NCI-H146 (cell line): ENCODE measurements at places on chromosomes 6 and 20.

DNA sequence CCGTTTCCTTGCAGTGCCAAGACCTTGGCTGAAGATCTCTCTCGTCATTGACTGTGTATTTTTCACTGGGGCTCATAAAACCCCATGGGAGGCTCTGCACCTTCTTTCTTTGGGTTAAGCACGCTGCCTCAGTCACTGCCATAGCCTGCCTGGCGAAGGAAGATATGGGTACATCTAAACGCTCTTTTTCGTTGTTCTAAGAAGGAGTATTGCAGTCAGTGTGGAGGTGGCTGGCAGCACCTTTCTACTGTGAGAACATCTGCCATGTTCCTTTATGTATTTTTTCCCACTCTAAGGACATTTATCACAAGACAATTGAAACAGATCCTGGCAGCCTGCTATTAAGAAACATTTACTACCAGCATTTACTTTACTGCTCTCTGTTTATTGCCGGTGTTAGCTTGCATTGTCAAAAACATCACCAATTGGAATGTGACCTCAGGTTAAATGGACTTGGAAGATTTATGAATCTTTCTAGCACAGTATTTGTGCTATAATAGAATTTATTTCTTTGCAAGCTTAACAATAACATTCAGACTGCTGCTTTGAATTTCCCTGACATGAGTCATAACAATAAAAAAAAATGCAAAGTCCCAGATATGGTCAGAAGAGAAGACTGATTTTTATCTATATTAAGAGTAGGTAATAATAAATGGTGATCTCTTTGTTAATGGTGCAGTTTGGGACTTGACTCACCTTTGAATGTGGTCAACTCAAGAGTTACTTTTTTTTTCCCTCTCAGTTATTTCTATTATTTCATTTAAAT lies 62.2 kb upstream of the CLDN20 start:
- peak; percentile 48 for DNase-seq

DNA sequence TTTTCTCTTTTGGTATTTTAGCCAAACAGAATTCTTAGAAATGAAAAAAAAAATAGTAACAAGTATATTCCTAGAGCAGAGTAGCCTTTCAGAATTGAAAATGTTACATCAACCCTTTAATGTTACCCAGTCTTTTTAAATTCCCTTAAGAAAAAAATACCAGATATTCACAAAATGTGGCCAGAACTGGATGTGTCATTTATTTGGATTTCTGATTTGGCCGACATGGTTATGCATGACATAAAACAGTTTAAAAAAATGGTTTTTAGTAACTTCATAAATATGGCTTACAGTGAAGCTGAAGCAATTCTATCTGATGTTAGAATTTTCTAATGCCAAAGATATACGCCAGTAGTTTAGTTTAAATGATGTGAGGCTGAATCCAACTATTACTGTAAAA lies 112.0 kb downstream of the ATXN1 start:
- DNase-seq, result no peak

DNA sequence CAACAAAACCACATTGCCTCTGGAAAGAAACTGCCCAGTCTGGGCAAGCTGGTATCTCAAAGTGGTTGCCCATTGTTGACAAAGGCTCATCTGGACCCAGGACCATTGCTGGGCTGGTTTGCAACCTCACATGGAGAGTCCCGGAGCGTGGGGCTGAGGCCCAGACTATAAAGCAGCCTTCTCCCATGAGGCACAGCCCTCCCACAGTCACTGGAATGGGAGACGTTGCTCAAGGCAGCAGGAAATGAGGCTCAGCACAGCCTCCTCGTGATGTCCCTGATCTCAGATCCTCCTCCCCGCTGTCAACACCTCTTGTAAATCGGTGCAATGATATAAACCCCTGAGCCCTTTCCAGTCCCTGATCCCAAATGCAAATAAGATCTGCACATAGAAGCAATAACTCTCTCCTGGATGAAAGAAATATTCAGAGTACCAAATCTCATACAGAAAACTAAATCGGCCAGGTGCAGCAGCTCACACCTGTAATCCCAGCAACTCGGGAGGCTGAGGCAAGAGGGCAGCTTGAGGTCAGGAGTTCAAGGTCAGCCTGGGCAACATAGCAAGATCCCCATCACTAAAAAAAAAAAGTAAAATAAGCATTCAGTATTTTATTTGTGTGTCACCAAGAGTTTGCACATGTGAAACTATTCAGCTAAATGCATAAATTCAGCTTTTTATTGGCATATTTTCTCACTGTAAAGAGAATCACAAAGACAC lies 103.0 kb upstream of the RREB1 start:
- DNase-seq, result no peak

GRCh38 chr6:42403421-42403820 lies 48.3 kb downstream of the TRERF1 start:
- DNase-seq, result no peak

- no peak for DNase-seq
Observed at GRCh38 chr6:149289192-149289781, 28.2 kb upstream of the TAB2 start.

GRCh38 chr6:43740321-43740960 lies 29.6 kb upstream of the VEGFA start:
- DNase-seq, result no peak

- no peak for DNase-seq
Observed at GRCh38 chr6:10550764-10551163, 29.6 kb downstream of the GCNT2 start.

GRCh38 chr20:23023621-23024177 lies 11.4 kb upstream of the SSTR4 start:
- DNase-seq, result no peak

GRCh38 chr6:17998442-17998841 lies 11.0 kb upstream of the KIF13A start:
- DNase-seq, result no peak

GRCh38 chr6:163958646-163959045 lies 544.1 kb downstream of the QKI start:
- DNase-seq, result no peak

GRCh38 chr6:52739627-52740026 lies 23.6 kb downstream of the GSTA2 start:
- no peak for DNase-seq

- DNase-seq, result no peak
Observed at GRCh38 chr6:8642131-8642530, 206.8 kb upstream of the SLC35B3 start.

- DNase-seq, result no peak
Observed at GRCh38 chr6:104955927-104956730, 778 bp upstream of the LIN28B start.

GRCh38 chr20:59939879-59940128 lies 301 bp downstream of the PPP1R3D start:
- DNase-seq, result no peak

- no peak for DNase-seq
Observed at GRCh38 chr20:50655311-50655880, 35.9 kb downstream of the RIPOR3 start.

DNA sequence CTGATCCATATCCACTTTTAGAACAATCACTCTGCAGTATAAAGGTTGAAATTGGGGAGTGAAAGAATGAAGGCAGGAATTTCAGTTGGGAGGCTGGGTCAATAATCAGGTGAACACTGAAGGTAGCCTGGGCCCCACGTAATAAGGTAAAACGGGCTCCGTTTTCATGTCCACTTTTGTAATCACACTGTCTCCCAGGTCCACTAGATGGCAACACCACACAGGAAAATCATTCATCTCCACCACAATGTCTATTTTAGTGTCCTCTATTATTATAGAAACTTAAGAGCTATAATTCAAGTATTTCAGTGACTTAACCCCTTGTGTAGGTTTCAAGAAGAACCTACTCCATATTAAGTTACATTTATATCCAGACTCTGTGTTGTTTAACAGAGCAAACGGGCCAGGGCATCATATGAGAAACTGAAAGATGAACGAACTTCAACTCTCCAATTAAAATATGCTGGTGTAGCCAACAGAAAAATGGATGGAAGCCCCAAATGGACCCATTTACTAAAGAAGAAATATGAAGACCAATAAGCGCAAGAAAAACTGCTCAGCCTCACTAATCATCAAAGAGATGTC lies 45.9 kb upstream of the MC3R start:
- DNase-seq, result no peak

DNA sequence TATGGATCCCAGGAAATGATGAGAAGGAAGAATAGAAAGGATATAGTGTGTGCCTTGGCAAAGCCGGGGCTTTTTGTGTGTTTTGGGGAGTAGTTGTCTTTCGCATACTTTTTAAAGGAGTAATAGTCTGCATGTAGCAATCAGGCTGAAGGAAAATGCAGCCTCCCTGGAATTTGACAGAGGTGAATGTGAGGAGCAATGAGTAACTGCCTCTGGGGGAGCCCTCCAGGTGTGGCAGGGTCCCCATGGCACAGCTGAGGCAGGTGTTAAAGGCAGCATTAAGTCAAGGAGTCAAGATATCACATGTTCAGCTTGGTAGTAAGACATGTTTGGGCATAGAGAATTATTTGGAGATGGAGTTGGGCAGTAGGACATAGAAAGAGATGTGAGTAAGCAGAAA lies 203.1 kb downstream of the C6orf118 start:
- DNase-seq, result no peak

- DNase-seq, result no peak
Observed at GRCh38 chr6:11495565-11496145, 41.9 kb upstream of the TMEM170B start.

DNA sequence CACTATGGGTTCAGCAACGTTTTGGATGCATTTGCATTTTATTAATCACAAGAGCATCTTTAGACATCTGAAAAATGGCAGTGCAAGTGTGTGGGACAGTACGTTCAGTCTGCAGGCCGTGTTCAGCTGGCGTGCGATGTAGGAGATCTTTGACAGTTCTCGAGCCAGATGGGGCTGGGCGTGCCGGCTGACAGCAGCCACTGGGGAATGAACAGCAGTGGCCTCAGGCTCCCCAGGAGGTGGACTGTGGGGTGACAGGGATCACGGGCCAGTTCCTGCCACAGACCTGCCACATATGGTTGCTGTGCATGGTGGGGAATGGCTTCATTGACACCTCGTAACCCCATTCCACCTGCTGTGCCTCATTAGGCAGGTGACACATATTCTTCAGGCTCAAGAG lies 16.4 kb upstream of the MLN start:
- DNase-seq, result no peak

- DNase-seq, result no peak
Observed at GRCh38 chr6:154350293-154350692, 6.3 kb downstream of the IPCEF1 start.

DNA sequence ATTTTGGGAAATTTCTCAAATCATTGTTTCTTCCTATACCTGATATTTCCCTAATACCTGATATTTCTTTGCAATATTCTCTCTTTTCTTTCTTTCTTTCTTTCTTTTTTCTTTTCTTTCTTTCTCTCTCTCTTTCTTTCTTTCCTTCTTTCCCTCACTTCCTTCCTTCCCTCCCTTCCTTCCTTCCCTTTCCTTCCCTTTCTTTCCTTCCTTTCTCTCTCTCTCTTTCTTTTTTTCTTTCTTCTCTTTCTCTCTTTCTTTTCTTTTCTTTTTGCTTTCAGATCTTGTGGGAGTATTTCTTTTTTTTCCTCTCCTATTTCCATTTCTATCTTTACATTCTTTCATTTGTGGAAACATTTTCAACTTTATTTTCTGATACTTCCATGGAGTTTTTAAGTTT lies 76.1 kb upstream of the ANKEF1 start:
- DNase-seq, result no peak

- DNase-seq, result no peak
Observed at GRCh38 chr6:150298030-150298380, 70.8 kb upstream of the IYD start.

DNA sequence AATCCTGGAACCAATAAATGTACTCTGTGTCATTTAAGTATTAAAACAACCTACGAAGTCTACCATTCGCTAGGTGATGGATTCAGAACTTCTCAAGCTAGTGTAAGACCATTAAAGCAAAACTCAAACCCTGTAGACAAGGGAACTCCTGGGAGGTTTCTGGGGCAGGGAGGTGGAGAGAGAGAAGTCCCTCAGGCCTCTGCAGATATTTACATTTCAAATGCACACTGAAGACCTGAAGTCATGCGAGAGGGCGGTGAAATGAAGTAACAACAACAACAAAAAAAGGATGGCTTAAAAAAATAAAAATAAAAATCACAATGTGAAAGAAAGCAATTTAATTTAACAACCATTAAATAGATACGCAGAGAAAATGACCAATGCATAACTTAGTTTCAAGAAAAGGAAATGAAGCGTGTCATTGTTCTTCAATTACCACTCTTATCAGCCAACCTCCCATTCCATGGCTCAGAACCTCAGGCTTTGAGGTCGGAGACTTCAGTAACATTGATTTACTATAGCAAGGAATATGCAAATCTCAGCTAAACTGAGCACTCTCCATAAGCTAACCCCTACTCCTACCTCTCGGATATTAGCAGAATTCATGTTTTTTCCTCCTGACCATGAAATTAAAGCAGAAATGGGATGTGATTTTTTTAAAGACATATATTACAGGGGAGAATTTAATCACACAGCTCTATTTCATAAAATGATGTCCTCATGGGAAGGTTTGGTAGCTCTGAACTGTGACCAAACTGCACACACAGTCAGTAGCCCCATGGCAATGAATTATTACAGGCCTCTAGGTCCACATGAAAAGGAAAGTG lies 140.6 kb downstream of the KIF16B start:
- DNase-seq, result no peak

GRCh38 chr6:65450451-65450850 lies 256.6 kb downstream of the EYS start:
- no peak for DNase-seq

DNA sequence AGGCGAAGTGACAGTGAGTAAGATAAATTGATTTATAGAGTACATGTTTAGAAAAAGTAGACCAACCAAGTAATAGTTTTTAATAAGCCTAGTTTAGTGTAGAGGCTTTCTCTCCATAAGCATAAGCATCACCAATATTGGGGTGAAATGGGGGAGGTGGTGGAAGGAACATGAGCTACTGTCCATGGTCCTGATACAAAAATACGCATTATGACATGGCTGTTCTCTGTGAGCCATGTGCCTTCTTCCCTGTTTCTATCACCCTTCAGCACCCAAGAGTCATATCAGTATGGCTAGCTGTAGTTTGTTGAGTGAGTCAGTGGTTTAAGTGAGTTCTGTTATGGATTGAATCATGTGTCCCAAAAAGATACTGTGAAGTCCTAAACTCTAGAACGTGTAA lies 150.8 kb downstream of the EDN1 start:
- no peak for DNase-seq

DNA sequence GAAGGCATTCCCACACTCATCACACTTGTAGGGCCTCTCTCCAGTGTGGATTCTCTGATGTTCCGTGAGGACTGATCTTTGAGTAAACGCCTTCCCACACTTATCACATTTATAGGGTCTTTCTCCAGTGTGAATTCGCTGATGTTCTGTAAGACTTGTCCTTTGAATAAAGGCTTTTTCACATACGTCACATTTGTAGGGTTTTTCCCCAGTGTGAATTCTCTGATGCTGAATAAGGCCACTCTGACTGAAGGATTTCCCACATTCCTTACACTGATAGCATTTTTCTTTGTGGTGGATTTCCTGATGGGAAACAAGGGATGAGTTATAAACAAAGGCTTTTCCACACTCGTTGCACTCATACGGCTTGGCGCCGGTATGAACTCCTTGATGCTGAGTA lies 8.9 kb downstream of the ZSCAN12 start:
- no peak for DNase-seq

GRCh38 chr6:54074578-54075195 lies 36.6 kb upstream of the MLIP start:
- no peak for DNase-seq
